ENCODE measurements at places on chromosomes 6 and 20.
A peak's percentile ranks its signal among the peaks of the same experiment; 100 is the strongest.

- DNase-seq, result no peak
Observed at GRCh38 chr20:40993794-40994540, 34.7 kb upstream of the TOP1 start.

DNA sequence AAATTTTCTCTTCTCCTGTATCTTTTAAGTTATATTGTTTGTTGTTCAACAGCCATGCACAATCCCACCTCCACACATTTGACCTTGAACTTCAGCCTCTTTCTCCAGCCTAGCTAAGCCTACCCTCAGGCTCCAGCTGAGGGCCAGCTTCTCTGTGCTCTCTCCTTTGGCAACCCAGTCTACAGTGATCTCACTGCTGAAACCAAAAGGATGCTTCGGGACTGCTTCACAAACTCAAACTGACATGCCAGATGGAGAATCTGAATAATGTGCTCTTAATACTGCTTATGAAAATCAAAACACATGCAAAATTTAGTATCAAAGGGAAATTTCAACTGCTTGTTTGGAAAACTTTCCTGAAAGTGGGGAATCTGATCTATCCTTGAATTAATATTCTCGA is 16.1 kb upstream of the RIN2 start:
- DNase-seq, result no peak

DNA sequence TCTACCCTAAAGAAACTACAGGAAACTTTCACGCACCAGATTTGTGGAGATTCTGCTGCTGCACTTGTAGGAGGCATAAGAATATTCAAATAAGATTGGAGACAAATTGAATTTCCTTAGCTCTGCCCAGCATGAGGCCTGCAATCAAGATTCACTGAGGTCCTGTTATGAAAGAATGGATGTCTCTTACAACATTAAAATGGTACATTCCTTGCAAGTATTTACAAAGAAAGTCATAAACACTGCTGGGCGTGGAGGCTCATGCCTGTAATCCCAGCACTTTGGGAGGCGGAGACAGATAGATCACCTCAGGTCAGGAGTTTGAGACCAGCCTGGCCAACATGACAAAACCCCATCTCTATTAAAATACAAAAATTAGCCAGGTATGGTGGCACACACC is 74.0 kb upstream of the MAP3K4 start:
- no peak for DNase-seq

DNA sequence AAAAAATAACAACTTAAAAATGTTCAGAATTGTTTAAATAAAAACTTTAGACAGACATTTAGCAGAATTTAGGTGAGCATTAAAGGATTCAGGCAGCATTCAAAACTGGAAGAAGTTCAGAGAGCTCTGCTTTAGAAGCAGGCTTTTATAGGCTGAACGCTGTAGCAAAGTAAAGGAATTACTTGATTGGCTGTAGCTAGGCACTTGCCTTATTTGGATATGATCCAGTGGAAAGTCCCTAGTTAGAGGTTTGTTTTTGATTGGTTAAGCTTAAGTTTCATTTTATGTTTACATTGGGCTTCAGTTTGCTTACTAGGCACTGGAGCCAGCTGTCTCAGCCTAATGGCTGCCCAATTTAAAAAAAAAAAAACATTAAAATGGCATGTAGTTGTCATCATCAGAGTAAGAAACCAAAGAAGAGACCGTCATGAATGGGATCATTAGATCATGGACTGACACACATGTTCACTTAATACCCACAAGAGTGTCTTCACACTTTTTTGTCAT is 65.1 kb downstream of the CBFA2T2 start:
- peak; percentile 6 for DNase-seq

GRCh38 chr6:139588076-139588639 is 213.7 kb upstream of the CITED2 start:
- DNase-seq, result no peak

DNA sequence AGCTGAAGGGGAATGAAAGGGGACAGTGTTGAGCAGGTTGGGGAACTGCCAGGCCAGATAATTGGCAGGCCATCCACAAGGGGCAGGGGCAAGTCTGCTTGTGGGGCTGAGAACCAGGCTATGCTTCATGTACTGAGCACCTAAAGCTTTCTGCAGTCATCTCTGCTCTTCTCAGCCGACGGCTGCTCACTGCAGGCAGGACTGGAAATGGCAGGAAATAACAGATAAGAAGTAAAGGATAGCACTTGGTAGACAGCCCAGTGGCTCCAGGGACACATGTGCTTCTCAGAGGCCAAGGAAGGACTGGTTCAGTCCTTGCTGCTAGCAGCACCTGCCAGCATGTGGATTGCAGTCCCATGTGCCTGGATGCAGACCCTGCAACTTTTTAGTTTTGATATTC is 89.8 kb downstream of the CD164 start:
- DNase-seq, result no peak

DNA sequence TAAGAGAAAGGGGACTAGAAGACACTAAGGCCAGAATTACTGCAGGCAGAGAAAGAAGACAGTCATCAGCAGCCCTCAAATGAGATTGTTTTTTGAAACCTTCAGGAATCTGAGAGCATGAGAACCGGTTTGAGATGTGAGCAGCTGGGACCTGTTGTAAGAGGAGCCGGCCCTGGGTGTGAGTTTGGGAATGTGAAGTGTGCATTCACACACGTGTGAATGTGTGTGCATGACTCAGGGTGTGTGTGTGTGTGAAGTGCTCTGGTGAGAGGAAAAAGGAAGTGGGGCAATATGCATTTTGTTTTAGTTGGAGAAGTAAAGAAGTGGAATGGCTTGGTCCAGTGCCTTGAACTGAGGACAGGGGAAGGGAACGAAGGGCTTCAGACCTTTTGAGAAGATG is 4.3 kb downstream of the SCUBE3 start:
- DNase-seq, result no peak

GRCh38 chr20:40668449-40669228 is 20.4 kb downstream of the MAFB start:
- DNase-seq, result no peak

GRCh38 chr6:119077391-119077642 is 1.1 kb downstream of the FAM184A start:
- DNase-seq, result no peak

DNA sequence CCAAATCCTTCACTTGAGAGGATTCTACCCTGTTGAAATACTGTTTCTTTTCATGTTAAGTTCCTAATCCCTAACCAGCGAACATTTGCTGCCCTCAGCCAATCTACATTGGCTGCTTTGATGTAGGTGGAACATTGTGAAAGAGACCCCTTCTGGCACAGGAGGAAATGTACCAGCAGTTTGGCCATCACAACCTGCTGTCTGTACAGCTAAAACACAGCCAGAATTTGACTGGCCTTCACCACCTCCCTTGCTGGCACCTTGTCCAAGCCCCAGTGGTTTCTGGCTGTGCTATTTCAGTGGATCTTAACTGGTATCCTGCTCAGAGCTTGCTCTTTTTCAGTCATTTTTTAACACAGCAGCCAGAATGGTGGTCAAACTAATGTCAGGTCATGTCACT is 202.1 kb upstream of the EPHA7 start:
- no peak for DNase-seq

DNA sequence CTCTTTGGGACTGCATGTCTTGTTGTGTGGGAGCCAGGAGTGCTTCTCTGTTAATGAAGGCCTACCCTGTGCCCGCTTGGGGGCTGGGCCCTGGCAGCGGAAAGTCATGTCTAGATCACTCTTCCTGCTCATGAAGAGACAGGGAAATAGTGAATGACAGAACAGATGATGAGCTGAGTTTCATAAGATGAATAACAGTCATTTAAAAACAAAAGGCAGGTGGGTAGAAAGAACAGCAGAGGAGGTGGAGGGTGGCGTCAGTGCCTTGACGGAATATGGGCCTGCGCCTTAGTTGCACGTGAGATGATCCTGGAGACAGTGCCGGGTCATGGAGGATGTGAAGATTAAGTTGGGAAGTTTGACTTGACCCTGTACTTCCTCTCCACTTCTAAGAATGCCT is 85.5 kb downstream of the ARID1B start:
- DNase-seq, result peak; percentile 30

DNA sequence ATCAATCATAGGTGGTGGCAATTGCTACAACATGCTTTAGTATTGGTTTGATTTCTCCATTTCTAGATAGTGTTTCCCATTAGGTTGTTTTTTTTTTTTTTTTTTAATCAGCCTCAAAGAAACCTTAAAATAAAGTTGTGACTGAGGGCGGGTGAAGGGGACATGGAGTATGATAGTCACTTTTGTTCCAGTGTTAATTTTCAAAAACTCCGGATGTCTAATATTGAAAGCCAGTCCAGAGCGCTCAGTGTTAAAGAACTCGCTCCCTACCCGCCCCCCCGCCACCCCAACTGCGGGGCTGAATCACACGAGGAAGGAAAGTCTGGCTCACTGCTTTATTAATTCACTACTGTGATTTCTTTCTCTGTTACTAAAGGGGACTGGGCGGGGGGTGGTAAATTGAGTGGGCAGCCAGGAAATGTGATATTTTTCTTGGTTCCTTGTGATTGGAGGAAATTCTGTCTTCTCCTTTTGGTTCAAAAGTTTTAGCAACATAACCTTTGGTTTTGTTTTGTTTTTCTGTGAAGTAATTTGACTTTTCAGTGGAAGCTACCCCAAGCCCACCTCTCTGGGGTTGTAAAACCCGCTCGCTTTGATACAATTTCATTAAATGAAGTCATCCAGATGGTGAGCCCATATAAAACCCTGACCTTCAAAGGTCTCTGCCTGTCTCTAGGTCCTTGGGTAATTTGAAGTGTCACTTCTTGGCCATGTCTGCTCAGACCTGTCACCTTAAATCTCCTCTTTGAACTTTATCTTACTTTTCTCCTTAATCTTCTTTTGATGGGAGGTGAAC is 38.0 kb downstream of the TNFAIP3 start:
- DNase-seq, result peak; percentile 74

- DNase-seq, result no peak
Observed at GRCh38 chr20:52533401-52533800, 341.8 kb upstream of the ZFP64 start.

GRCh38 chr6:17220040-17220910 is 60.9 kb upstream of the RBM24 start:
- no peak for DNase-seq

GRCh38 chr6:167768471-167769215 is 58.1 kb upstream of the AFDN start:
- DNase-seq, result no peak

- no peak for DNase-seq
Observed at GRCh38 chr20:2311329-2311728, 15.5 kb downstream of the TGM3 start.

DNA sequence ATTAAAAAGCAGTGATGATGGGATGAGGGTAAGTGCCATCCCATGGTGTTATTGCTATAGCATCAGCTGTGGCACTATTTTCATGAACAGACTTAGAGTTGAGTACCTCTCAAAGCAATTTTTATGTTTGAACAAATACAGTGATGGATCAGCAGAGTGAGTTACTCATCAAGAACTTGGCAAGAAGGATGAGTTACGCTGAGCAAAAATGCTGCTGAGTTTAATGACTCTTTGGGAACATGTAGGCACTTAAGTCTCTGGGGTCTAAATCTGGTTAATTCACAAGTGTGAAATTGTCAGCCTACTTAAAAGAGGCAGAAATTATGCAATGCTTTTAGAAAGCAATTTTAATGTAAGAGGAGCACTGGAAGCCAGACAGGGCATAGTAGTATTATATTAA is 78.5 kb upstream of the AHI1 start:
- no peak for DNase-seq

DNA sequence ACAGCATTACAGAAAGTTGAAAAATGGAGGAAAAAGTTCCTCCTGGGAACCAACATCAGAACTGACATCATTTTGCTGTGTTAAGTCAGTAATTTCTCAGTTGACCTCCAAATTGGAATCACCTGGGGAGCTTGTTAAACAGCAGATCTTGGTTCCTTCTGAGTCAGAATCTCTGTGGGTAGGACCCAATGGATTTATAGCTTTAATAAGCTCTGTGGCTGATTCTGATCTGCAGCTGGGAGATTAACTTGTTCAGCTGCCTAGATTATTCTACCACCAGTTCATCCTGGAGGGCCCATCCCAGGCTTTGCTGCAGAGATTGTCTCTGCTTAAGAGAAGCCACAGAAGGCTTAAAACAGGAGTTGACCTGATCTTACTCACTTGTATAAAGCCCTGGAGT is 90.7 kb upstream of the POPDC3 start:
- no peak for DNase-seq

- no peak for DNase-seq
Observed at GRCh38 chr6:25435416-25435985, 156.3 kb downstream of the CARMIL1 start.

DNA sequence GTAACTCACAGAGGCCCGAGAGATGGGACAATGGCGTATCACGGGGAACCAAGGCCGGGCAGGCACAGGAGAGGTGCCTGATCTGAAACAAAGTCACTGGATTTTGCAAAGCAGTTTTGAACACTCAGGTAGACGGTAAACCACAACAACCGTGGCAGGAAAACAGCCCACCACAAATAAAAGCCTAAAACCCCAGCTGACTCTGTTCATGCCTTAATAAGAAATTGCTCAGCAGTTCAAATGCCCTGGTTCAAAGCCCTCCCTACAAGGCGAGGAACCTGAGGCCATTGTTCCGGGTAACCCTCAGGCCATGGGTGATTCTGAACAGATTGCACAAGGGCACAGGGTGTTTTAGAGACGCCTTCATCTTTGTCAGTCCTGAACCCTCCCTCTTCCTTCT is 114.2 kb downstream of the MAP3K7 start:
- no peak for DNase-seq

DNA sequence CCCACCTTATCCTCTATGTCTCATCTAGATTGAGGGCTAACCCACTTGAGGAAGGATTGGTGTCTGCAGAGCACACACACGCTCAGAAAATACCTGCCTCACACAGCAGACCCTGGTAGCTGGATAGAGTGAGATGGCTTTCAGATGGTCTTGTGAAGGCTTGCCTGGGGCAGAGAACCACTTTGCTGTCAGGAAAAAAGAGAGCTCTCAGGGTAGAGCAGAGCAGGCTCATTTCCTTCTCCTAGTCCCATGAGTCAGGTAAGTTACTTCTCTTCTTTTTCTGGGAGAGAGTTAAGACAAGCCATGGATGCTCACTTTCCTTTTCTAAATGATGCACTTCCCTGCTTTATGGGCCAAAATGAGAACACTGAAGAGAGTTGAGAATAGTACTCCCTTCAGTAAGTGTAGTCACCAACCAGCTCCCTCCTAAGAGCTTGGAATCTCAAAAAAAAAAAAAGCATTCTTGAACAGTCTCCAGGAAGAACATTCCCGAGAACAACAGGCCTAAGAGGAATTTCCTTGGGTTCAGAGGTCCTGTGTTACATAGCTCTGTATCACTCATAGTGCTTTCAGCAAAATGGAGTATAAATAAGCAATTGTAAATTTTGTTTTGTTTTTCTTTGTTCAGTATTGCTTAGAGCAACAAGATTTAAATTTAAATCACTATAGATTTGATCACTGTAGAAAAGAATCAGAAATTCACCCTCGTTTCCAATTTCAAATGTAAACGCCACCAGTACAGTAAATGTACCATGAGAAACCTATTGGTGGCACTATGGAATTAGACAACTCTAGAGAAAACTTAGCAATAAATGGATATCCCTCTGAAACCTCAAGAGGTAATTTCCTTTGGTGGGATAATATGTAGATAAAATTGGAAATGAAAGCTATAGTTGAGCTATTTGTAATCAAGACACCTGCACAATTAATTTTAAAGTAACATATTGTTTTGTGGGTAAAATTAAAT is 530.3 kb downstream of the RFPL4B start:
- DNase-seq, result no peak
